ENCODE measurements at places on chromosomes 3 and 15. TPM values are rescaled to one million over a fixed set of nuclear protein-coding genes. Genes with fewer than 3 reads are reported as not detected.

Gene TRIM42
- not detected for total RNA-seq

Gene SAMD7
- not detected for total RNA-seq

Gene CHRNA3
- not detected for total RNA-seq

Gene NR1I2
- not detected for total RNA-seq

Gene NMB
- 4.6 TPM for total RNA-seq

Measured in vein endothelial cell (primary cell).